ENCODE measurements at places on chromosomes 11 and 22. TPM values are rescaled to one million over a fixed set of nuclear protein-coding genes. Genes with fewer than 3 reads are reported as not detected.

TMPRSS4 gene
- total RNA-seq = 0.56 TPM

DDIAS gene
- 0.54 TPM for total RNA-seq

OR5B21 gene
- 2.2 TPM for total RNA-seq

APOA4 gene
- total RNA-seq = not detected

ARL2 gene
- total RNA-seq = 96.5 TPM

OR51B4 gene
- 0.90 TPM for total RNA-seq

SVIP gene
- 11.8 TPM for total RNA-seq

IPO7 gene
- total RNA-seq = 77.3 TPM

OR2D3 gene
- 0.71 TPM for total RNA-seq

TLCD5 gene
- 8.4 TPM for total RNA-seq

SELENOO gene
- total RNA-seq = 7.9 TPM

CABP4 gene
- 0.20 TPM for total RNA-seq

OR52I1 gene
- total RNA-seq = 0.32 TPM

USP2 gene
- 1.1 TPM for total RNA-seq

KRTAP5-10 gene
- 0.26 TPM for total RNA-seq

SCGB1C1 gene
- total RNA-seq = not detected

OR8G1 gene
- not detected for total RNA-seq

ALG8 gene
- 32.5 TPM for total RNA-seq

MMP12 gene
- 0.29 TPM for total RNA-seq

SCGB2A2 gene
- total RNA-seq = 0.69 TPM

CHEK2 gene
- total RNA-seq = 3.0 TPM

LRRN4CL gene
- 0.40 TPM for total RNA-seq

FGF19 gene
- 0.11 TPM for total RNA-seq

HBG1 gene
- total RNA-seq = not detected

CARNS1 gene
- 0.14 TPM for total RNA-seq

RAB39A gene
- total RNA-seq = 7.9 TPM

DDX10 gene
- total RNA-seq = 17.8 TPM

KCNQ1OT1 gene
- 1.6 TPM for total RNA-seq

LRRC10B gene
- total RNA-seq = 0.10 TPM

C11orf16 gene
- 0.39 TPM for total RNA-seq

ABCC8 gene
- total RNA-seq = 11.8 TPM

PATE4 gene
- 0.36 TPM for total RNA-seq

Data from motor neuron (in vitro differentiated cells).